Right ventricle myocardium inferior (tissue), 1 donor: ENCODE measurements at places on chromosomes 5 and 9. TPM values are rescaled to one million over a fixed set of nuclear protein-coding genes. Genes with fewer than 3 reads are reported as not detected.

GRCh38 chr9:237858-238345 lies 23.2 kb downstream of the DOCK8 start:
- no peak for DNase-seq

DNA sequence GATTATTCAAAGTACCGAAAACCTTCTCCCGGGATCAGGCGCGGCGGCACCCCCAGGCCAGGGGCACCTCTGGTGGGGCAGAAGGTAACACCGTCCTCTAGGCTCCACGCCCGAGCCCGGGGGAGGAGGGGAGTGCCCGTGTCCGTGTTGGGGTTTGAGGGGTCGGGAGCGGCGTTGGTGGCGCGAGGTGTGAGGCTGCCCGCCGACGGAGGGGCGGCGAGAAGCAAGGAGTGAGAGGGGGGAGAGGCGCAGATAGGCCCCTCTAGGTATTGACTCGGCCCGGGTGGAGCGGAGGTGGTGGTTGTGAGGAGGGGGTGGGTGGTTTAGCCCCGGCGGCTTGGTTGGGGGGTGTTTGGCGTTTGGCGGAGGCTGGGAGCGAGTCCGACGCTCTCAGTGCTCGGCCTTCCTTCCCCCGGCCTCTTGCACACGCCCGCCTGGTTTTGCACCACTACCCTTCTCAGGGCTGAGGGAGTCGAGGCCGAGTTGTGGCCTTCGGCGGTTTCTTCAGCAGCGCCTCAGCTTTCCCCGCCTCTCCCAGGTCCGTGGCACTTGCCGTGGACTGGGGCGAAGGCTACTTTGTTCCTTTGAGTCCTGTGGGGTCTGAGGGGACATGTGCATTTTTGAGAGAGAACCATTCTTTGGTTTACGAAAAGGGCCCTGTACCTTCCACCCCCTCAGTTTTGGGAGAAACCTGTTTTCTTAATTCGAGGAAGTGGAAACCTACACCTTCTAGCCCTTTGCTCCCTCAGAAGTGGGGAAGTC lies 450 bp downstream of the GPBP1 start:
- DNase-seq = peak; percentile 75

- DNase-seq = no peak
These were observed 100.9 kb downstream of the FBXO38 start for GRCh38 chr5:148484651-148485050.

DNA sequence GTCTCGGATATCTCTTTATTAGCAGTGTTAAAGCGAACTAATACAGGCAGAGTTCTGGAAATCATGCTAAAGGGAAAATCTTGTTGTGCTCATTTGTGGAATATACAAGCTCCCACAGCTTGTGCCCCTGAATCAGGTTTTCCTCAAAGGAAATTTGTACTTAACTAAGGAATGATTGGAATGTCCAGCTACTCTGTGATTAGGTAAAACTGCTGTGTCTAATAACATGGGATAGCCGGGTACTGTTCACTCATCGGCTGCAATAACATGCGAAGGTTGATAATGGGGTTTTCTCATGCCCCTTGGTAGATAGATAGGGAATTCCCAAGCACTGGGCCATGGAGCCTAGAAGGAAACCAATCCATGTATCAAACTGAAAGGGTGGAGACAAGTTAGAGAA lies 306.7 kb downstream of the NR2F1-AS1 start:
- no peak for DNase-seq

GRCh38 chr5:124963236-124963919 lies 216.9 kb upstream of the ZNF608 start:
- DNase-seq = no peak

DNA sequence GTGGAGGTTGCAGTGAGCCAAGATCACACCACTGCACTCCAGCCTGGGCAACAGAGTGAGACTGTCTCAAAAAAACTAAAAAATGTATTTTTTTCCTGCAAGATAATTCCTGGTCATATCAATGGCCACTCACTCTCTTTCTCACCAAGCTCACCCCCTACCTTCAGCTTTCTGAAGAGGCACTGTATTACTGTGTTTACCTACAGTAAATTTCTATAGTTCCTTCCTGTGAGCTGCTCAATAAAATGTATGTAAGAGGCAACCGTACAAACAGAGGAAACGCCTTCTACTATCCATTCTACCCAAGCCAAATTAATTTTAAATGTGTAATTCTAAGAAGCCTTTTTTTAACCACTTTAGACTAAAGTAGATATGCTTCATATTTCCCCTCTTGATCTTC lies 929.3 kb upstream of the DMAC1 start:
- no peak for DNase-seq

DNA sequence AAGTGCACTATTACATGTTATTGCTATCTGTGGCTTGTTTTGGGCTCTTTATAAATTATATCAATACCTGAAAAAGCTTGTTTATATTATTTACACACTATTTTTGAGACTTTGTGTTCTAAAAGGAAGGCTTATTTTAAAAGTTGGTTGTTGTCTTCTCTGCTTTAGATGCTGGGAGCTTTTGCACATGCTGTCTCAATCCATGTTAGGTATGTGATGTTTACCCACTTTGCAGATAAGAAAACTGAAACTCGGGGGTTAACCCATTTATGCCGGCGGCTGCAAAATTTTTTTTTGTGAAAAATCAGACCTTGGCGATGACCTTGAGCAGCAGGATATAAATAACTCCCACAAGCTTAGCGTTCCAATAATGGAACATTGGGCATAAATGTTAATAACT lies 212.9 kb downstream of the RANBP17 start:
- DNase-seq = no peak

GRCh38 chr5:94388773-94389514 lies 229.5 kb downstream of the KIAA0825 start:
- DNase-seq = no peak

GRCh38 chr9:121883281-121884056 lies 209.6 kb downstream of the TTLL11 start:
- no peak for DNase-seq

DNA sequence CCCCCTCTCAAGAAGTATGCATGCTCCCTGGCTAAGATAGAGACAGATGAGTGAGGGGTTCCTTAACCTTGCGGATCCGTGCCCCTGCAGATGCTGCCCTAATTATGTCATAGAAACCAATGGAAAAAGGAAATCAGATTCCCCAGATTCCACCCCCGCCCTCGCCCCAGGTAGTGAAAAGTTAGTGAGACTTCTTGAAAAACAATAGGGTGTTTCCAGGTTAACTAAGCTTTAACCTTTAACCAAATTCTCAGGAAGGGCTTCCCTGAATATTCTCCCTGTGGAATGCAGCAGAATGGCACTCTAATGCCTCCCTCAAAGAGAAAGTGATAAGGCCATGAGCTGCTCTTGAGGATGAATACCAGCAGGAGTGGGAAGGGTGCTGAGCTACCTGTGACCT lies 116.0 kb upstream of the RANBP3L start:
- DNase-seq = no peak

GRCh38 chr5:149583394-149583793 lies 2.1 kb downstream of the ARHGEF37 start:
- no peak for DNase-seq

GRCh38 chr5:93017849-93018248 lies 563.2 kb downstream of the NR2F1-AS1 start:
- DNase-seq = no peak

DNA sequence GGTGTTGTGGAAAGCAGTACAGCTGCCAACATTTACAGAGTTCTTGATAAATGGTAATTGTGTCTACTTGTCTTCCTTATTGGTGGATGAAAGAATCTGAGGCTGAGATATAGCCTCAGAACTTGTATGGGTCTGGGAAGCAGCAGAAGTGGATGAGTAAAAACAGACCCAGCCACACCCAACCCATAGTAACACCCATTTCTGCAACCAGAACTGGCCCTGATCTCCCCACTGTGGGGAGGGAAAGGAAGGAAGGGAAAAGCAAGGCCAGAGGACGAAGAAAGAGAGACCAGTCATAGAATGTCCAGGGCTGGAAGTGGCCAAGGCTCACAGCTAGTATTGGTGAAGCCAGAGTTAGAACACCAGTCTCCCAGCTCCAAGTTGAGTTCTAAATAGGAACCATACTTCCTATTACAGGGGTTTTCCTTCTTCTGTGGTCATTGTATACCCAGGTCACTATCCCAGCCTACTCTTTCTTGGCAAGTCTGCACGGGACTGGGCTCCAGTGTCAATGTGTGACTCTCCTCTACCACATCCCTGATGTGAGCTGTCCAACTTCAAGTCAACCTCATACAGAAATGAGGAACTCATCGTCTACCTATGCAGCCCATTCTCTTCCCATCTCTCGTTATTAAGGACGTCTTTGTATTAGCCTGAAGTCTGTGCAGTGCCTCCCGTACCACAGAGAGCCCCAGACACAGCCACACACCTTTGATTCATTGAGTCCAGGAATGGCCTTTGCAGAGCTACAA lies 35.9 kb downstream of the ITK start:
- no peak for DNase-seq

DNA sequence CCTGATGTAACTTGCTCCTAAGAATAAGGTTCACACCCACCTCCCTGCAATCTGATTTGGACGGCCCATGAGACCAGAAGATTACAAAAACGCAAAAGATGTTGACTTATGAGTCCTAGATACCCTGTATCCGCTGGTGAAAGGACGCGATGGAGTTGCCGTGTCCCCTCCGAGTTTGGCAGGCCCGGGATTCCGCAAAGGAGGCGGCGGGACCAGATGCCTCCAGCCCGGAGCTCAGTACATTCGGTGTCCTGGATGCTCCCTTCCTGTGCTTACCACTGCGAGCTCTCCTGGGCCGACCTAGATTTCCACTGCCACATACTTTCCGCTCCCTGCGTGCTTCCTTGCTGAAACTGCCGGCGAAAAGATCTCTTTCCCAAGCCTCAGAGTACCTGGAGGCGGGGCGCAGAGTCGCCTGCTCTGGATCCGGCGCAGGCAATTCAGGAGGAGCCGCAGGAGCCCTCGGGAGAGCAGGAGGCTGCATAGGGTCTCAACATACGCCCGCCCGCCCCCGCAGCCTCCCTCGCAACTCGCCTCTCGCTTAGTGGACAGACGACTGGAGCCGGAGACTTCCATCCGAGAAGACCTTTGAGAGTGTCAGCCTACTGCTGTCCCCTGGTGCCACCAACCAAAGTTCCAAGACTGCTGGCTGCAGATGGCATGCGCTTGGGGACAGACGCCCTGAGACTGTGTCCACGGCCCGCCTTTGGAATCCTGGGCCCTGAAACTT lies 39.8 kb downstream of the ANXA2R start:
- no peak for DNase-seq

DNA sequence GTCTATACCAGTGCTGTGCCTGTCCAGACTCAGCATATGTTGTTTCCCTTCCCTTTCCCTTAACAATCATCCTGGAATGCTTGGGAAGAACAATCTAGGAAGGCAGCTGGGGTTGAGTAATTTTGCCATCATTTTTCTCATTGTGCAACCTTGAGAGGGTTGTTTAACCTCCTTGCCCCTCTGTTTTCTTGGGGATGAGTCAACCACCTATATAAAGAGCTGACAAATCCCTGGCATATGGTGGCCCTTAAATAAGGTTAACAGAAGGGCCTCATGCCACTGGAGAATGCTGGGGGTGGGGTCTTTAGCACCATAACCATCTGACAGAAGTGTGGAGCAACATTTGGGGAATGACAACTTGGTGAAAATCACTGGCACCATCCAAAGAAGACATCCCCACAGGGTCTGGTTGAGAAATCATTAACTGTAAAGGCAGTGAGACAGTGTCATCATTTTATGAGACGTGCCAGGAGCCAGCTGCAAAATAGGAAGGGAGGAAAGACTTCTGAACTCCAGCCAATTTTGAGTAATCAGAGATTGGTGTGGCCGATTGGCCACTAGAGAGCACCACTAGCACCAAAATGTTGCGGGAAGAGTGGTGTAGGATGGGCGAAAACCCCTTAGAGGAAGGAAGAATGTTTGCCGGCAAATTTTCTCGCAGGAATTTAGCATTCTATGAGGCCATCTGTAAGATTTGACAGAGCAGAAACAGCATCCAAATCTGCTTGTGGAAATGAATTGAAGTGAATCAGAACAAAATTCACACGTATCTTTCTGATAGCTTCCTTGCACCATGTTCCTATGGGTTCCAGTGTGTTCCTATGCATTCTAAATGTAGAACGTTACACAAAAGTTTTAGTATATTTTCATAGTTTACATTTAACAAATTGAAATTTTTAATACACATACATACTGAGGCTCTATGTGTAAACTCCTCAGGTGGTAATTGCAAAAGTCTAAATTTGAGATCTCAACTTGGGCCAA lies 113.8 kb downstream of the MSX2 start:
- no peak for DNase-seq

DNA sequence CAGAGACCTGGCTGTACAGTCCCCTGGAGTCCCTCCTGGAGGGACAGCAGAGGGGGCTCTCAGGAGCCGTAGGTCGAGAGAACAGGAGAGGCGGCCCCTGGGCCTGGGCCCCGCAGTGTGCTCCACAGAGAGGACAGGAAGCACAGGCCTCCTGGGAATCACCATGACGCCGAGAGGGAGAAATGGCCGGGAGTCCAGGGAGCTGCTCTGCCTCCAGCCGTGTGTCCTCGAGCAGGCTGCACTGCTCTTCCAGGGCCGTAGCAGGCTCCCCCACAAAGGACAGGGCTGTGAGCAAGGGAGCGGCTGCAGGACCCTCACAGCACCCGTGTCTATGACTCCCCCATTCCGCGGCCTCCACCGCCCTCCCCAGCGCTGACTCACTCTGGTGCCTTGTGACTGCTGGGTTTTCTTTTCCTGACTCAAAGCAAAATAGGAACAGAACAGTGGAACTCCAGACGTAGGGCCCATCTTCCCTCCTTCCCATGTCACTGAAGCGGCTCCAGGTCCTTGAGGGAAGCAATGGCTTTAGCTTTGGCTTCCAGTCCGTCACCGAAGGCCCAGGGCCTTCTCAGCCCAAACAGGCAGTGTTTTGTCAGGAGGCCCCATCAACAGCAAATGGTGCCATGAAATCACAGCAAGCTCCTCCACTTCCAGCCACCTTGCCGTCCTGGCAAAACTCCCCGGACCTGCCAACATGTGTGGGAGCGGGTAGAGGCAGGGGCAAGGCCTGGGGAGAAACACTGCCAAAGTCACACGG lies 114.2 kb downstream of the LHFPL2 start:
- DNase-seq = peak; percentile 84

- no peak for DNase-seq
These were observed 14.2 kb upstream of the PALM2AKAP2 start for GRCh38 chr9:109765830-109766229.

DNA sequence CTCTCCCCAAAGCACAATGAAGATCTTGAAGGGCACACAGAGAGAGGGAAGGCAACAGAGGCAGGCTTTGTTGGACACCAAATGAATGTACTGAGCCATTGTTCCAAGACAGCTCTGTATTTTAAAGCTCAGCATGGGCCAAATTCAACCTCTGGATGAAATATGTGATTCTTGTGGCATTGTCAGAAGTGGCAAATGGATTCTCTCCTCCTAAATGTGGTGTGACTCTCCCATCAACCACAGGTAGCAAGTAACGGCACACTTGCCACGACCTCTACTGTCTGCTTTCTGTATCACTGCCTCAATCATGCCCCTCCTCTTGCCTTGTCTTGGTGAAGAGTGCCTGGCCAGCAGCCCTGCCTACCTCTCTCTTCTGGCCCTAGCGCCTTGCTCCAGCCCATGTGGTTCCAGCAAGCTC lies 6.1 kb upstream of the MOB3B start:
- no peak for DNase-seq

GRCh38 chr5:73355108-73355507 lies 93.5 kb downstream of the FOXD1 start:
- no peak for DNase-seq

- no peak for DNase-seq
These were observed 20.3 kb upstream of the NINJ1 start for GRCh38 chr9:93154293-93154903.

- DNase-seq = no peak
These were observed 139.5 kb upstream of the PRDM9 start for GRCh38 chr5:23367874-23368273.

CNTLN gene
- total RNA-seq = 3.8 TPM

OBP2B gene
- not detected for total RNA-seq

TRPM3 gene
- not detected for total RNA-seq

ZNF462 gene
- 21.1 TPM for total RNA-seq

FAM153A gene
- total RNA-seq = 1.4 TPM

OR5C1 gene
- not detected for total RNA-seq
